Activated CD4-positive, alpha-beta memory T cell treated with anti-CD3 and anti-CD28 coated beads for 36 hours (primary cell): ENCODE measurements at places on chromosomes 7 and 10.

- DNase-seq: no peak
Measured at GRCh38 chr7:107744345-107744750, 406 bp downstream of the CBLL1 start.

- no peak for DNase-seq
Measured at GRCh38 chr7:17934094-17934493, 6.2 kb downstream of the SNX13 start.

DNA sequence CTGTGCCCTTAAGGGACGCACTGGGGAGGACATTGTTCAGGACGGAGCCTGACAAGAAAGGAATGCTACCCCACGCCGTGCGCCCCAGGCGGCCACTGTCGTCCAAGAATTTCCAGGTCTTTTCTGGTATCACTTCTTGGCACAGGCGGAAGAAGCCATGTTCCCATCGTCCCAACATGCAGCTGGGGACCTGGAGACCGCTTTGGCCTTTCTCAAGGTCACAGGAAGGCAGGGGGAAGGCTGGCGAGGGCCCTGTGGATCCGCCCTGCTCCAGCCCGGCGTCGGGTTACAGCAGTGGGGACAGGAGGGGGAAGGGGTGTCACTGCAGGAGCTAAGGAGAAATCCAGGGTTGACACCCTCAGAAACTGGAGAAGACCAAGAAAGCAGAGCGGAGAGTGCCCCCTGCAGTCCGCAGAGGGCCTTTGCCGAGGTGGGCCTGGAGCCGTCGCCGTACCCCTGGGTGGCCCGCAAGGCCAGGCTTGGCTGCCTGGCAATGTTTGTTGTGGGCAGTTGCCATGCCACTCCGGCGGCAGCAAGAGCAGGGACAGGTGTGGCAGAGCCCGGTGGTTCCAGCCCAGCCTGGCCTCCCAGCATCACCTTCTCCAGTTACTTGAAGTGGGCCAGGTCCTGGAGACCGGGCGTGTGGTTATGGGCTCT lies 104.1 kb downstream of the LHPP start:
- no peak for DNase-seq

DNA sequence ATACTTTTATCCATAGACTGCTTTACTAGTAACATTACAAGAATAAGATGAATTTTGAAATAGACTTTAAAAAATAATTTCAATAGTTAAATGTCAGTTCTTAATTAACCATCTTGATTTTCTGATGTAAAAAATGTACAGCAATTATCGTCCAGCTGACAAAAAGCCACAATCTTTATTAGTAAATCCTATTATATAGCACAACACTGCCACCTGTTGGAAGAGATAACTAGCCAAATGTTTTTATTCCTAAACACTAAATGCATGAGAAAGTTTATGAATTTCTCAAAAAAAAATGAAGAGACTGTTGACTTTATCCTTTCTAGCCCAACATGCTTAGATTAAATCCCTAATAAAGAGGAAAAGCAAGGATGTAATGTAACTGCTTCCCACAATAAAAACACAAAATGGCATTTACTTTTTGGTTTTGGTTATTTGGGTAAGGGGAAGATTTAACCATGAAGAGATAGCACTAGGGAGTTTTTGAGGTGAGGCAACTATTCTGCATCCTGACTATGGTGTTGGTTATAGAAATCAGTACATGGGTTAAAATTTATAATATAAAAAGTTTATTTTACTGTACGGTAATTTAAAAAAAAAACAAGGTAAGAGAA lies 8.0 kb downstream of the COA1 start:
- no peak for DNase-seq

DNA sequence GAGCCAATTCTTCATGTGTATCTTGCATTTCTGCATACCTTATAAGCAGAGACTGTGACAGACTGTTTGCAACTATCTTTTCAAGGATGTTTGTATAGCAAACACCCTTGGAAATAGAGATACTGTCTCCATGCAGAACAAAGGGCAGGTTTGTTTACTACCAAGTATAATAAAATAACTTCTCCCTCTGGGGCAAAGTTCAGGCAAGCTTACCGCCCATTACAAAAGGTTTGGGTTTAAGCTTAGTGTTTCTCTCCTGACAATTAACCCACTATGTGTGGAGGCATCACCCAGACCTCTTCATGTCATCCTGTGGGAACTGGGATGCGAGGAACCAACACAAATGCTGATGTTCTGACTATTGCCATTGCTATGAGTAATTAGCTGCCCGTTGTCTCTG lies 479.1 kb upstream of the ZMIZ1 start:
- DNase-seq: no peak
